HAP-1 (cell line): ENCODE measurements at places on chromosomes 16 and 17.

DNA sequence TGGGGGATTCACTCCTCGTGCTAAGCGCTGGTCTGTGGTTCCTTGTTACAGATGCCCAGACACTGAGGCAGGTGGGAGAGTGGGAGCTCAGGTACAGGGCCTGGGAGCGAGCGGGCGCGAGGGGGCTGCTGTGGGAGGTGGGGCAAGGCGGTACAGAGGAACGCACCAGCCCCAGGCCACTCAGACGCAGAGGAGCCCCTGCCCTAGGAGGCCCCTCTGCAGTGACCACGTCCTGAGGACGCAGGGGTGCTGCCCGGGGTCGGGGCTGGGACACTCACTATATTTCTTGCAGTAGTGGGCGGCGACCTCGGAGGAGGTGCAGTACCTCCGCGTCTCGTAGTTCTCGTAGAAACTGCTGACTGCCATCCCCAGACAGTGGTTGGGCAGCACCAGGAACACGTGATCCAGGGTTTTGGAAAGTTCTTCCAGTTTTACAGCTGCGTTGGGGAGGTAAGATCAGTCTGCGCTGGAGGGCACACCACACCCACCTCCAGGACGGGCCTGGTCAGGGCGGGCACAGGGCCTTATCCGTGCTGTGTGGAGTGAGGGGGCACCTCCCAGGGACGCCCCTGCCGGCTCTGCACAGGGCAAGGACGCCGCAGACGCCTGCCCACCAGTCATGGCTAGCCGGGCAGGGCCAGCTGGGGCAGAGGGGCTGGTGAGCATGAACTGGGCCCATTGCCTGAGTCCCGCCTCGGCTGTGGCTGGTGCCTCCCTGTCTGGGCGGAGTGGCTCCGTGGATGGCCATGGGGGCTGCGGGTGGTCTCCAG, 16.3 kb upstream of the RNPS1 start:
- no peak for DNase-seq

GRCh38 chr17:41322094-41322902, 6.8 kb upstream of the KRTAP17-1 start:
- DNase-seq: peak; percentile 15

GRCh38 chr17:62319846-62320245, 60.5 kb upstream of the EFCAB3 start:
- no peak for DNase-seq

DNA sequence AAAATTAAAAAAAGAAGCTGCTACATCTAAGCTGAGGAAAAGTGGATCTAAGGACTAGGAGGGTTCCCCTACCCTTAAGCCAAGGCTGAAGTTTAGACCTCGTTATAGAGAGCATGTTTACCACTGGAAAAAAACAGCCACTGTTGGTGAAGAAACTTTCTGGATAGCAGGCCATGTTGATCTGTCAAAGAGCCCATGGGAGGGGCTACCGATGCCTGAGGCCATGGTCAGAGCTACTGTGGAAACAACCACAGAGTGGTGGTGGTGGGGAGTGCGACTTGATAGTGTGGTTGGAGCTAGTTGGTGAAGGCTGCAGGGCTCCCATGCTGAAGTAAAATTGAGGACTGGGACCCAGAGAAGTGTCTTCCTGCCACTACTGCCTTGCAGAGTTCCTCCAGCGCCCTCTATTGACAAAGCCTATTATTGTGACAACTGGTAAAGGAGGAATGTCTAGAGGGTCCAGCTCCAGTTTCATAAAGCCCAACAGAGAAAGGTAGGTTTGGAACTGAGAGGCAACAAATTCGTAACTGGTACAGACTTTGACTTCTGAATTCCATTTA, 12.7 kb upstream of the FAM20A start:
- DNase-seq: peak; percentile 91

GRCh38 chr17:29256735-29257466, 10.2 kb downstream of the CRYBA1 start:
- DNase-seq: no peak

DNA sequence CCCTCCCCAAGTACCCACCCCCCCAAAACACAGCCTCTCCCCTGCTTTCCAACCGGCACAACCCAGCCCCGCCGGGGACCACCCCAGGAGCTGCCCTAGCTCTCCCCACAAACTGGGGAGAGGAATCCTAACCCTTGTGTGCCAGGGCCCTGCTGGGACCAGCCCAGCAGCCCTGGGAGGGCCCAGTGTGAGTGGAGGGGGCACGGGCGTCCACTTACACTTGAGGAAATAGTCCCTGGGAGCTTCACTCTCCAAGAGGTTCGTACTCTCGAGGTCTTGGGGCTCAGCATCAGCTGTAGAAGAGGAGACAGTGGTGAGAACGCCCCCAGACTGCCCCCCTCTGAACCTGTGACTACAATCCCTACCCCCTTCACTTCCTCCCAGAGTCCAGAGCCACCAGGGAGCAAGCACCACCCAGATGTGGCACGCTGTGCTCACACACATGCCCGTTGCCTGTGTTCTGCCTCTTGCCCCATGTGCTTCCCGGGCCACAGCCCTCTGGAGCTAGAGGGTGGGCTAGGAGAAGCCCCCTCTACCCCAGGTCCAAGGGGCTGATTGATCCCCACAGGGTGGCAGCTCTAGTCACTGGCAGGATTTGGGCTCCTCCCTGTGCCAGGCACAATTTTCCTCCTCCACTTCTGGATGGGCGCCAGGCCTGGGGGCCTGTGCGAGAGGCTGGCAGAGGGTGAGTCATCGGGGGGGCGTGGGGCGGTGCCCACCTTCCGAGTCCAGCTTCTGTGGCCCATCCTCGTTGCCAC, 3.0 kb downstream of the TRIM47 start:
- no peak for DNase-seq

GRCh38 chr17:59451706-59452105, 113.7 kb upstream of the DHX40 start:
- no peak for DNase-seq

DNA sequence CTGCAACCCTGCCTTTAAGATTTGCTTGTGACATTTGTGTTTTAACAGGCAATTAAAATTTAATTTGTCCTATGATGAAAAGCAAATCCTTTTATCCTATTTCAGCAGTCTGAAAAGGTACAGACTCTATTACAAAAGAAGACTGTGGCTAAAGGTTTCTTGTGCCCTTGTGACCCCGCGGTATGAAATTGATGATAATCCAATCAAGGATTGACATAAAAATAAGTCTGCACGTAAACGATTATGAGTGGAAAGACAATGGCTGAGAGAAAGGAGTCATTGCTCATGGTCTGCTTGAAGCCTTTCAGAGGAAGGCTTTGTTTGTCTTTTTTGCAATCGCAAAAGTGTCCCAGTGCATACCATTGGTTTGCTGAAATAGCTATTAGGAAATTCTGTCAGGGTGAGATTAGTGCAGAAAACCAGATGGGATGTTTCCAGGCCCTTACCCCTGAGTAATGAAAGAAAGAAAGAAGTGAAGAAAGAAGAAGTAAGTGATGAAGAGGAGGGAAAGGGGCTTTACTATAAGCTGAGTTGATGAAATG, 867.8 kb upstream of the CDH8 start:
- peak; percentile 42 for DNase-seq

DNA sequence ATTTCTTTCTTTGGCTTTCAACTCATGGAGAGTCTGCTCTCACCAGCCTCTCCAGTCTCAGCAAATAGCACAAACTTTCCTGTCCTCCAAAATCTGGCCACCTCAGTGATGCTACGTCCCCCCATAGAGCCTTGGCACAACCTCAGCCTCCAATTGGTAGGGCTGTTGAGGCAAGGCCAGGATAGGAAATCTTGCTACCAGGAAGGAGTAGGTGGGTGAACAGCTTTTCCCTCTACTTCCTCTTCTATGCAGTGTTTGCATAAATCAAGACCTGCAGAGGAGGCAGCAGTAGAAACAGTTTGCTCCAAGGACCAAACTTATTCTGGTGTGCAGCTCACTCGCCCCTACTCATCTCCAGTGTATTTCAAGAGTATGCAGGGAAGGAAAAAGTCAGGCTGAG, 701 bp upstream of the DPEP2 start:
- no peak for DNase-seq

DNA sequence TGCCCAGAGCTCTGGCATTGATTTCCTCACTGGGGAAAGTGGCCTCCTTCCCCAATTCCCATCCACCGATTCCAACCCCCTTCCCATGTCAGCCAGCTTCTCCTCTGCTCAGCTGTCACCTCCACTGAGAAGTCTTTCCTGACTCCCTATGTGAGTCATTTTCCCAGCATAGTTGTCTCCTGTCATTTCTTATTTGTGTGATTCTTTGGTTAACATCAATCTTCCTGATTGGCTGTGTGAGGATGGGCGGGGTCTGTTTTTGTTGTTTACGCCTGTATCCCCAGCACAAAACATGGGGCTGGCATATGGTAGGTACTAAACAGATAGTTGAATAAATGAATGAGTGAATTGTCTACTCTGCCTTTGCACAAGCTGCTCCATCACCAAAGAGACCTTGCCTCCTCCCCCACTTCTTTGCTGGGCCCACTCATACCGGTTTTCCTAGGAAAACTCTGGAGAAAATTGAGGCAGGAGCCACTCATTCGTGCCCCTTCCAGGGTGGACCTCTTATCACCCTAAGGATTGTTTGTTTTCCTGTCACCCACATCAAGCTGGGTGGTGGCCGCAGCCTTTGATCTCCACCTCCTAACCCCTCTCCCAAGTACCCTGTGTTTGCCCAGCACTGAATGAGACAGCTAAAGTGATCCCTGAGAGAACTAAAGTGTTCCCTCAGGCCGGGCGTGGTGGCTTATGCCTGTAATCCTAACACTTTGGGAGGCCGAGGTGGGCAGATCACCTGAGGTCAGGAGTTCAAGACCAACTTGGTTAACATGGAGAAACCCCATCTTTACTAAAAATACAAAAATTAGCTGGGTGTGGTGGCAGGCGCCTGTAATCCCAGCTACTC, 1.2 kb upstream of the GRB7 start:
- DNase-seq: no peak

DNA sequence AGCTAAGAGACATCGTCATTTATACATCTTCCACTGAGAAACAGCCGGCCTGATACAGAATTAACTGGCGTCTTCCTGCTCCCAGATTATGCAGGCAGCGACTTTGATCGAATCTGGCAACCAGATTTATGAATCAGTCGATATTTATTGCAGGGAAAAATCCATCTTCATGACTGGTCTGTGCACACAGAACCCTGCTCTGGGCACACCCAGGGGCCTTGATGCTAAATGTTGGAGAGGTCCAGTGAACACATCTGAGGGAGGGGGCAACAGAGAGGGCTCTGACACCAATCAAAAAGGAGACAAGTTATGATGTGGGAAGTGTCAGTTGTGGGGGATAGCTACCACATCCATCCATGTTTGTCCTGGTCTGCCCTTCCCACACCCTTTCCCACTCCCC, 102.9 kb downstream of the TMEM132E start:
- no peak for DNase-seq

DNA sequence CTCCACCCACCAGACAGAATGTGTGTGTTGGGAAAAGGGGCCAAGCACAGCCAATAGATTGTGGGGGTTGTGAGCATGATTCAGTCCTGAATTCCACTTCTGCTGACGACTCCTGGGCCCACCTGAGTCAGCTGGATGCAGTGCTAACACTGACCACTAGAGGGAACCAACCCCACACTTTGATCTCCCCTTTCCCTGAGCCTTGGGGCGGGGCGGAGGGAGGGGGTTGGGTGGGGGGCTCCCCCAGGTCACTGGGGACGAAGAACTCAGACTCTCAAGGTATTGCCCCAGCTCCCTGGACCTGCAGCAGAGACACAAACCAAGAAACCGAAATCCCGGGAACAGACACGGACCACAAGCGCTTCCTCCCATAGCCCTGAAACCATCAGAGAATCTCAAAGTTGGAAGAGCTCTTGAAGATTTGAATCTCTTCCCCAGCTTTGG, 621 bp upstream of the CSHL1 start:
- DNase-seq: peak; percentile 73

DNA sequence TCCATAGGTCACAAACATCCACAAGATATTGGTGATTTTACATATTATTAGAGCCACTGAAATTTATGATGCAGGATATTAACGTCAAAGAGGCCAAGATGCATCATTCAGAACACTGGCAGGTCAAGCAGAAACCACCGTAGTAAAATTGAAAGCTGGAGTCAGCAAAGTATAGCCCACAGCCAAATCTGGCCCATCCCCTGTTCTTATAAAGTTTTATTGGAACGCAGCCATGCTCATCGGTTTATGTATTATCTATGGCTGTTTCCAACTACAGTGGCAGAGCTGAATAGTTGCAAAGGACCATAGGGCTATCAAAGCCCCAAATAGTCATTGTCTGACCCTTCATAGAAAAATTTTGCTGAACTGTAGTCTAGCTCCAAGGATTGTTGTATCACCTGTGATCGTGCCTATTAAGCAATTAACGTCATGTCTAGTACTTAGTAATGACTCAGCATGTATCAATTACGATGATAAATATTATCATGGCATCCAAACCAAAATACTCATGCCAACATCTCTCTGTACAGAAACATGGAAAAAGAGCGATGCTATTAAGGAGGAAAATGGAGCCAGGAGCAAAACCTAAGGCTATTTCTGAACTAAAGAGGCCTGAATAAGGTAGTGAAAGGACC, 165.6 kb downstream of the IRX3 start:
- no peak for DNase-seq

- no peak for DNase-seq
Measured at GRCh38 chr16:49356728-49357488, 16.7 kb upstream of the C16orf78 start.

GRCh38 chr17:42521666-42522262, 14.3 kb upstream of the NAGLU start:
- no peak for DNase-seq

GRCh38 chr17:68238871-68239253, 9.0 kb upstream of the AMZ2 start:
- no peak for DNase-seq

DNA sequence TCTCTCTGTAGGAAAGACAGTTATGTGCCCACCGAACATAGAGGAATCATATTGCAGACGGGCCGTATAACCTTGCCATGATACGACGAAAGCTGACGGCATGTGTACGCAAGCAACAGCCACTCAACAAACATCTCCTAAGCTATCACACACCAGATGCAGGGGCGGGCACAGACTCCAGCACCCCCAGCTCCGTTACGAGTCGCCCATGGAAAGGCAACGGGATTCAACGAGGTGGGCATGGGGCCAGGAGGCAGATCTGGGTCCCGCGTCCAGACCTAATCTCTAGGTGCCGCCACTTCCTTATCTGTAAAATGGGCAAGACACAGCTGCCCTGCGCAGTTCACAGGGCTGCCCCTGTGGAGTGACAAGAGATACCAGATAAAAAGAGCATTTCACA, 35.6 kb downstream of the ABR start:
- no peak for DNase-seq

- DNase-seq: no peak
Measured at GRCh38 chr17:72538901-72539352, 418.1 kb downstream of the SOX9 start.

DNA sequence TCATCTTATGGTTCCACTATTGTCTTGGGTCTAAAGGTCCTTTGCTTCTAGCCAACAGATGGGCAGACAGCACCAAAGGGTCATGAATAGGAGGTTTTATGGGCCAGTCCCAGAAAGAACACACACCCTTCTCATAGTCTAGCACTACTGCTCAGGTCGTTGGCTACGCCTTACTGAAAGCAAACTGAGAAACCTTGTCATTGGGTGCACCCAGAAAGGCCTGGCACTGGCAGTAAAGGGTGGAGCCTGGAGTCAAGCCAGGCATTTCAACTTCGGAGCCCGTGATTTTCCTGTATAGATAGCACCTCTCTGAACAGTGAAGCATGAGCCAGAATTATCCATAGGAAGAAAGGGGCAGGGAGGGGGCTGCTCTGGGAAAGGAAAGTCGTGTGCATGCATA, 74.9 kb downstream of the VAT1L start:
- DNase-seq: no peak
